ENCODE measurements at places on chromosomes 2 and 18.

DNA sequence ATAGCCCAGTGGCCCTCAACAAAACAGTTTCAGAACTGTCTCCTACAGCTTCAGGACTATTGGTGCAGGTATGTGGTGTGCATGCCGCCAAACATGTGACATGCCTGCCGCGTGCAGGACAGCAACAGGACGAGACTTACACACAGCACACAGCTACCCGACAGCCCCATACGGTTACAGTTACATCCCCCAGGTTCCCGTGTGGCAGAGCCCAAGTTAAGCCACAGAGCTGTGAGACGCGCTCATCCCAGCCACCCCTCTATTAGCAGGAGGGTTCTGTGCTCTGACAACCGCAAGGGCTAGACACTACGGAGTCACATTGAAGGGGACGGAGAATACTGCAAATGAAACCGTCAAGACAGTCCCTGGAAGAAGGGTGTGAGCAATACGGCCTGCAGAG lies 16.4 kb upstream of the TUBB6 start:
- DNase-seq = no peak

DNA sequence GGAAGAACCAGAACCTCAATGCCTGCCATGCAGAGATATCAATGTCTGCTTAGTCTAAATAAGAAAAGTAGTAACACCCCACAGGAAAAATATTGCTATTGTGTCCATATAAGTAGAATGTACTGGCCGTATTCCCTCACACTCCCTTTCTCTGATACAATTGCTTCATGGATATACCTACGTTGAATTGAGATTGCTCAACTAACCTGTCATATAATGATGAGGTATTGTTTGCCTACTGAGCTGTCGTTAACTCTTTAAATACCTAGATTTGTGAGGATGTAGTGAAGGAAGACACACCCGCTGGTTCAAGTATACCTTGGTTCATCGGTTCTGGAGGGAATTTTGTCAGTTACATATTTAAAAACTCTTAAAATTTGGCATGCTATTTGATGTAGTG lies 480.7 kb upstream of the TCF4 start:
- no peak for DNase-seq

DNA sequence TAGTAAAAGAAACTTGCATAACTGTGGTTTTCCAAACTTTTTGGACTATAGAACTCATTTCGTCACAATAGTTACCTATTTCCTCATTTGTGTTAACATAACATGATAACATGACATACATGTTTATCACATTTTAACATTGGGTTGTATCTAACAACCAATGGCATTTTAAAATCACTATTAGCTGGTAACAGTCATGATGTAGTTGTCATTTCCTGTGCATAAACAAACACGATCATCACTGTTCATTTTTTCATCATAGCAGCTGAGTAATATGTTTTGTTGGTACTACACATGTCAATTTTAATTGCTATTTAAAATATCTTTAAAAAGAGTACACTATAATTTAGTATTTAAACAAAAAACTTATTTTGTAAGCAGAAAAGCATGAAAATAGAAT lies 402.4 kb downstream of the SATB2 start:
- DNase-seq = no peak

DNA sequence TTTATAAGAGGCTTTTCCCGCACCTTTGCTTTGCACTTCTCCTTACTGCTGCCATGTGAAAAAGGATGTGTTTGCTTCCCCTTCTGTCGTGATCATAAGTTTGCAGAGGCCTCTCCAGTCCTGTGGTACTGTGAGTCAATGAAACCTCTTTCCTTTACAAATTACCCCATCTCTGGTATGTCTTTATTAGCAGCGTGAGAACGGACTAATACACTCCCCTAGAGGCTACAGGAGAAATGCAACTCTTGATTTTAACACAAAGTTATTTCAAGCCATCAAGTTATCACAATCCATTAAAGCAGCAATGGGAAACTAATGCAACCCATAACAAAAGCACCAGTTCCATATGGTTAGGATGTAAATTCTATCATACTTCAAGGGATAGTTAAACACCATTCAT lies 1378.8 kb upstream of the DDX18 start:
- no peak for DNase-seq

Data from GM20000 (cell line).